ENCODE measurements at places on chromosomes 3 and 15.

GRCh38 chr15:88401251-88401995 lies 65.8 kb downstream of the MRPL46 start:
- DNase-seq: no peak

DNA sequence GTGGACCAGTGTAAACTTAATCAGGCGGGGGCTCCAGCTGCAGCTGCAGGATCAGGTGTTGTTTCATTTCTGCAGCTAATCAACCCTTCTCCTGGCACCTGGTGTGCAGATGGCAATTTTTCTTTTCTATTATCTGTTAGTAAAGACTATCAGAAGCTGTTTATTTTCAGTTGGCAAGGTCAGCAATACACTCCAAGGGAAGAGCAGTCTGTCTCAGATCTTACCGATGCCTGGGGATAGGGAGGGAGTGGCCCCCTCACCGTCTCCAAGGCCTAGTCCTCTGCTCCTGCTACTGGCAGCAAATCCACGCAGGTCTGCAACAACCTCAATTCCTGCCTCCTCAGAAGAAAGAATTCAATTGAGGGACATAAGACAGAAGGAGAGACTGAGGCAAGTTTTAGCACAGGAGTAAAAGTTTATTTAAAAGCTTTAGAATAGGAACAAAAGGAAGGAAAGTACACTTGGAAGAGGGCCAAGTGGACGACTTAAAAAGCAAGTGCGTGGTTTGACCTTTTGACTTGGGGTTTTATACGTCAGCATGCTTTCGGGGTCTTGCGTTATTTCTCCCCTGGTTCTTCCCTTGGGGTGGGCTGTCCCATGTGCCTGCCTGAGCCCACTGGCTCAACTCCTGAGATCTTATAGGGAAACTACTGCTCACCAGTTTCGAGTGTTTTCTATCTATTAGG lies 9.2 kb downstream of the CCRL2 start:
- DNase-seq: no peak

DNA sequence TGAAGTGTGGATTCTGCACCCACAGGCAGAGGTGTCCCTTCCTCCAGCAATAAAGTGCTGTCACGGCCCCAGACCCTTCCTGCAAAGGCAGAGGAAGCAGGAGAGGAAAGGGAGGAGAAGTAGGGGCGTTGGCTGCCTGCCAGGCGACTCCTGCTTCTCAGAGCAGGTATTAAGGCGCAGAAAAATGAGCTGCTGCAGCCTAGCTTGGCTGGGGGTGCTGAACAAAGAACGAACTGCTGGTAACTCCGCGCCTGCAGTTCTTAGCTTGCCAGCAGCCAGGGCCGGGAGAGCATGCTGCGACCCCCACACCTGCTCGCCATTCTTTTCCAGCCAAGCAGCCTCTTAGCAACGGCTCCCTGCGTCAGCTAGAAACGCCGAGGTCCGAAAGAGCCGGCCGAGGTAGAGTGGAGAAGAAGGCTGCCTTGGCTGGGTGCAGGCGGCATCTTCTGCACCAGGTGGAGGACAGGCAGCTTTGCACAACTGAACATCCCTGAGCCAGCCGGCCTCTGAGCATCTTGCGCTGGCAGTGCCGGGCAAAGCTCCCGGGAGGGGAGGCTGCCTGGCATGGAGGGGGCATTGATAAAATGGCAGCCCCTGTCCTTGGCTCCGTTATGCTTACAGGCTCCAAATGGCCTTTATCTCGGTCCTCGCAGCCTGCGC lies 296.0 kb downstream of the MEX3B start:
- no peak for DNase-seq

DNA sequence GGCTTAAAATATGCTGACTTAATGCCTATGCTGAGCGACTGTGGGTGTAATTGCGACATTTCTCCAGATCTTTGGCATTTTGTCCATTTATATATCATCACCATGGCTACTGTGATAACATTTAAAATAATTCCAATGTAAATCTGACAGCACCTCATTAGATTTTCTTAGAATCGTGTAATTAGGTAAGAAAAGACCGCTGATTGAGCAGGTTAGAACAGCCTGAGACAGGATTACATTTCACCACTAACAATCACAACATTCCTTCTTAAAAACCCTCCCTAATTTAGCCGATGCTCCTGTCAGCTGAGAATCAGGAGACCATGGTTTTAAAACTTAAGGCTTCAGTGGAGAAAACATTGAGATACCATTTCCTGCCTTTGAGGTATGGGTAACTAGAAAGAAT lies 455.3 kb upstream of the PDZRN3 start:
- DNase-seq: no peak

GRCh38 chr3:58084788-58085543 lies 76.7 kb downstream of the FLNB start:
- no peak for DNase-seq

DNA sequence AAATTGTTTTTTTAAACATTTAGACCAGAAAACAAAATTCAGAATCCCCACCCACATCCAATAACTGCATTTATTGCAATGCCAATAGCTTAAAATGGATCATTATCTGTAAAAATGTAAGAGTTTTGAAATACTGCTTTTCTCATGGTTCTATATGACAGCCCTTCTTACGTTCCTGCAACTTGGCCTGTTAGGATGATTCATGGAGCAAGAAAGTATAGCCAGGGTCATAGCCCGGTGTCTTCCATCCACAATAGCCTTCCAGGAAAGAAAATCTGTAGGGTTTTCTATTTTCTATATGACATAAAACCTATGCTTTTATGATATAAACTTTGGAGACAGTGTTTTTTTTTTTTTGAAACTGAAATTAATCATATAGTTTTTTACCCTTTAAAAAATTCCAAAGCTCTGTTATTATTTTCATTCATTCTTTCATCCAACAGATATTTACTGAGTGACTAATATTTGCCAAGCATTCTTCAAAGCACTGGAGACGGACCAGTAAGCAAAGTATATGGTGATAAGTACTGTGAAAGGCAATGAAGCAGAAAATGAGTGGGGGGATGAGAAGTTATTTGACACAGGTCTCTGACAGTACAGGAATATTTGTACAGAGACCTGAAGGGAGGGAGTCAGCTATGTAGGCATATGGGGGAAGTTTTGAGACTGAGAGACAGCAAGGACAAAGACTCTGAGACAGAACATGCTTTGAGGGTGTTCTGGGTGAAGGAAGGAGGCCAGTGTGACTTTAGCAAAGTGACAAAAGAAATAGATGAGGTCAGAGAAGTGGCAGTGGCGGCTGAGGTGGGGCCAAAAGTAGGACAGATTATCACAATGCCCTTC lies 29.0 kb upstream of the SLC2A2 start:
- peak; percentile 36 for DNase-seq

GRCh38 chr3:135966271-135966961 lies 888 bp downstream of the PPP2R3A start:
- DNase-seq: no peak

DNA sequence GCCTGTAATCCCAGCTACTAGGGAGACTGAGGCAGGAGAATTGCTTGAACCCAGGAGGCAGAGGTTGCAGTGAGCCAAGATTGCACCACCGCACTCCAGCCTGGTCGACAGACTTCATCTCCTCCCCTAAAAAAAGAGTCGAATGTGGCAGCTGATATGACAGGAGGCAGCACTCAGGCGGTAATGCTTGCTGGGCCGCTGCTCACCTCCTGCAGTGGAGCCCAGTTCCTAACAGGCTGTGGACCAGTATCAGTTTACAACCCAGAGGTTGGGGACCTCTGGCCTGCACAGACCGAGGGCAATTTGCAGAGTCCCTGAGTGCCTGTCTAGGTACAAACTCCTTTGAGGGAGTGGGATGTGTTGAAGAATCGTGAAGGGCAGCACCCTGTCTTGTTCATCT lies 136.2 kb downstream of the SMAD6 start:
- no peak for DNase-seq
